Lung (tissue), 17 donors: ENCODE measurements at places on chromosomes 13 and 19. TPM values are rescaled to one million over a fixed set of nuclear protein-coding genes. Genes with fewer than 3 reads are reported as not detected.
A peak's percentile ranks its signal among the peaks of the same experiment; 100 is the strongest.

The CRB3 gene
- total RNA-seq, result 55.1 TPM

The ZNF181 gene
- 8.5 TPM for total RNA-seq

The LHB gene
- total RNA-seq, result 0.74 TPM

The SPART gene
- total RNA-seq, result 52.9 TPM

The TTC9B gene
- total RNA-seq, result not detected

- H3K36me3 ChIP-seq, result no peaks in the 10 kb centered on the region
- H3K4me1 ChIP-seq, result no peaks in the 10 kb centered on the region
- DNase-seq, result no peak
- H3K27ac ChIP-seq, result no peak overlapping the region
- no peaks in the 10 kb centered on the region for H3K27me3 ChIP-seq
Measured at GRCh38 chr13:73995736-73996135, 138.5 kb downstream of the KLF12 start.

- no peaks in the 10 kb centered on the region for H3K27me3 ChIP-seq
- H3K4me3 ChIP-seq, result no peak overlapping the region
- no peak for DNase-seq
- no peaks in the 10 kb centered on the region for H3K4me1 ChIP-seq
Measured at GRCh38 chr13:71320452-71320851, 546.6 kb downstream of the DACH1 start.

DNA sequence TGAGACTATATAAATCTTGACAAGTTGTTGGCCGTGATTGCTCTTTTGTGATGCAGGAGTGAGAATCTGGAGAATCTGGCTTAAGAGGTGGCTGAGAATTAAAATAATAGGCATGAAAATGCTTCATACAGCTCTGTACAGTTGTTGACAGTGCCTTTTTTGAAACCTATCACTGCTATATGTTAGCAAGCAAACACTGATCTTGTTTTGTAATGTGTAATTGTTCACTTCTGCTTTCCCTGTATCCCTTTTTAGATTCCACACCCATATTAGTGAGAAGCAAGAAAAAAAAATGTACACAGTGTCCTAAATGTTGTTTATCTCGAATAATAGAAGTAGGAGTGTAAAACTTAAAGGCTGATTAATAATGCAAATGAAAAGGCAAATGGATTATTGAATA is 31.1 kb downstream of the ITM2B start:
- H3K27me3 ChIP-seq, result no peaks in the 10 kb centered on the region
- peaks cover 21% of the 10 kb centered on the region for H3K36me3 ChIP-seq
- H3K4me1 ChIP-seq, result peaks cover 10% of the 10 kb centered on the region
- no peak for DNase-seq
- H3K4me3 ChIP-seq, result no peak overlapping the region

DNA sequence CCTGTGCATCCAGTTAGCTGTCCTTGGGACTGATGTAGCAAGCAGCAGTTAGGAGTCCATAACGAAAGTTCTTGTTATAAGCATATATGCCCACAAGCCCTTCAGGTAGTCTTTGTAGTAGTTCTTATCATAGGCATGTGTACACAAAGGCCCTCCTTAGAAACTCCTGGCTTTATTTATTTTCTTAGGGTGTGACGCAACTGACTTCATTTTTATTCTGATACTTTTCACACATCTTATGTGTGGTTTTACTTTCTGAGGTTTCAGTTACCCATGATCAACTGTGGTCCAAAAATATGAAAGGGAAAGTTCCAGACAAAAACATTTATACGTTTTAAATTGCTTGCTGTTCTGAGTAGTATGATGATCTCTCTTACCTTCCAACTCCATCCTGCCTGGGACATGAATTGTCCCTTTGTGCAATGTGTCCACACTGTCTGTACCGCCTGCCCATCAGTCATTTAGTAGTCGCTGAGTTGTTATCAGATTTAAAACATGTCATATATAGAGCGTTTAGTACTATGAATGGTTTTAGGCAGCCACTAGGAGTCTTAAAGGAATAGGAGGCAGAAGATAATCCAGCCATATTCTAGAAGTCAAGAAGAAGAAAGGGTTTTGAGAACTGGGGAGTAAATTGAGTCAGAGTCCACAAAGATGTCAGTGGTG is 19.4 kb downstream of the GPC5 start:
- DNase-seq, result peak; percentile 34
- peaks cover 3% of the 10 kb centered on the region for H3K4me1 ChIP-seq
- no peak overlapping the region for H3K4me3 ChIP-seq
- no peaks in the 10 kb centered on the region for H3K27me3 ChIP-seq
- H3K36me3 ChIP-seq, result no peaks in the 10 kb centered on the region

- H3K36me3 ChIP-seq, result no peaks in the 10 kb centered on the region
- no peaks in the 10 kb centered on the region for H3K27me3 ChIP-seq
- no peak overlapping the region for H3K4me3 ChIP-seq
- DNase-seq, result peak; percentile 58
- peaks cover 17% of the 10 kb centered on the region for H3K4me1 ChIP-seq
- peak overlapping the region; percentile 88 for H3K27ac ChIP-seq
Measured at GRCh38 chr19:34269968-34270621, 15.7 kb downstream of the GARRE1 start.

- DNase-seq, result peak; percentile 55
- peak overlapping the region; percentile 32 for H3K4me3 ChIP-seq
- H3K36me3 ChIP-seq, result peaks cover 32% of the 10 kb centered on the region
- no peaks in the 10 kb centered on the region for H3K27me3 ChIP-seq
- peak overlapping the region; percentile 43 for H3K27ac ChIP-seq
Measured at GRCh38 chr19:14440049-14440448, 6.9 kb downstream of the PKN1 start.

GRCh38 chr19:6132482-6132881 is 3.0 kb upstream of the ACSBG2 start:
- H3K36me3 ChIP-seq, result no peaks in the 10 kb centered on the region
- no peak for DNase-seq
- H3K27ac ChIP-seq, result no peak overlapping the region
- no peaks in the 10 kb centered on the region for H3K27me3 ChIP-seq
- H3K4me3 ChIP-seq, result no peak overlapping the region
